Right forelimb (tissue), 1 donor: ENCODE measurements at places on chromosomes 3 and 15.

DNA sequence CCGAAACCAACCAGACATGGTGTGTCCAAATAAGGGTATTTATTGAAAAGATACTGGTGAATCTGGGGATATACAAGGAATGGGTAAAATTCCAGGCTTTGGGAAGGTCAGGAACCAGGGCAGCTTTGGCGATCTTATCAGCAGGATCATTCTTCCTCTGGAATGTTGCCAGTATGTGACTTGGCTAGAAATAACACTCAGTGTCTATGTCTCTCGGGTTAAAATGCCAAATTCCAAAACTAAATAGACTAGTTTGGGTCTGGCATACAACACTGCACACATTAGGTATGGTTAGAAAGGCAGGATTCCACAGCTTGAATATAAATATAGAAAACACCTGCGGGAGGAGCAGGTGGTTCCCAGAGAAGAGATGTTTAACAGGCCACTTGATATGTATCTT is 220.2 kb upstream of the CD96 start:
- no peak for DNase-seq

- DNase-seq, result no peak
These were observed 85.6 kb downstream of the PDCD6IP start for GRCh38 chr3:33883951-33884561.

DNA sequence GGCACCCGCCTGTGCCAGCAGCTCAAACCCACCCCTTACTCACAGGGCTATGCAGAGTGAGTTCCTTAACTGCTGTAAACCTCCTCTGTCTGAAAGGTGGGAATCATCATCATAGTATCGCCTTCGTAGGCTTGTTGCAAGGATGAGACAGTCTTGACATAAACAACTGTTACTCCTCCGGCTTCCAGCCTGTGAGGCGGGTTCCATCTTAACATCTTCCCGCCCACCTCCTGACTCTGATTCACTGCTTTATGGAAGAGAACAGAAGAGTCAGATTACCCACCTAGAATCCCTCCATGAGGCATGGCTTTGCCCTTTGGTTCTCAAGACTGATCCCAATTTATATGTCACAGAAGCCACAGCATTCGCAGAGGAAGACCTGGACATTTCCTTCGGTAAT is 21.9 kb downstream of the POLR2M start:
- no peak for DNase-seq

DNA sequence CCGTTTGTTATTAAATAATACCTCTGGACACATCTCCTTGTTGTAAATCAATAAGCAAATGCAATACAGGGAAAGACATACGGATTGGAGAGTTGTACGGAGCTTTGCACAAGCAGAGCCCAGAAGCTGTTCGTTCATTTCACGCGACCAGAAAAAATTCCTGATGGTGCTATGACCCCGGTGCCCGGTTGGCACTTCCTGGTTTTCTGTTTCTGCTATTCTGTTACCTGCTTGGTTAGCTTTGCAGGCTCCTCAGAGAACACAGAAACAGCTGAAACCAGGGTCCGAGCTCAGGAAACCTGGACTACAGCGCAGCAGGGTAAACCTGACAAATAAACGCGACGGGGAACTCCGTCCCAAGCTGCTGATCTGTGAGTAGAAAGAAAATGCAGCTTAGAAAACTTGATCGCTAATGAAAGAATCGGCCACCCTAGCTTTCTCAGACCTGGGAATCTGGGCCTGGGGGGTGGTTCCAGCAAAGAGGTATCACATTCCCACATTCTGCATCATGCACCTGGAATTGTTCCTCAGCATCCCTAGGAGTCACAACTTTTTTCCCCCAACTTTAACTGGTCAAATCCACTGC is 845 bp downstream of the CNTN3 start:
- no peak for DNase-seq

DNA sequence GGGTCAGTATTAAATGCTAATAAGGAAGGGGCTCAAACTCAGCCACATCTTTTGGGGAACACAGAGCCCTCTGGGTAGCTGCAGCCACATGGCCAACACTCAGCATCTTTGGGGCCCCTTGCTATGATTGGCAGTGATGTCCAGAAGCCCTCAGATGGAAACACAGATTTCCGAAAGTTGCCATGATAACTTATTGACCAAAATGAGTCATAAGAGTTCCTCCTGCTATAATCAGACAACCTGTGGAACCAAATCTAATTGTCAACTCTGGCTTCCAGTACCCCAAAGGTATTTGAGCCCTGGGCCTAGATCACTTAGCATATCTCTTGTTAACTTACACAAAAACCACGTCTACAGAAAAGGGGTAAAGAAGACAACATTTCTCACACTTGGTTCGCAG is 392.2 kb downstream of the KCNH8 start:
- no peak for DNase-seq

GRCh38 chr3:135059580-135059979 is 264.5 kb downstream of the EPHB1 start:
- DNase-seq, result no peak

- no peak for DNase-seq
These were observed 28.7 kb downstream of the MORC1 start for GRCh38 chr3:109089265-109089664.

DNA sequence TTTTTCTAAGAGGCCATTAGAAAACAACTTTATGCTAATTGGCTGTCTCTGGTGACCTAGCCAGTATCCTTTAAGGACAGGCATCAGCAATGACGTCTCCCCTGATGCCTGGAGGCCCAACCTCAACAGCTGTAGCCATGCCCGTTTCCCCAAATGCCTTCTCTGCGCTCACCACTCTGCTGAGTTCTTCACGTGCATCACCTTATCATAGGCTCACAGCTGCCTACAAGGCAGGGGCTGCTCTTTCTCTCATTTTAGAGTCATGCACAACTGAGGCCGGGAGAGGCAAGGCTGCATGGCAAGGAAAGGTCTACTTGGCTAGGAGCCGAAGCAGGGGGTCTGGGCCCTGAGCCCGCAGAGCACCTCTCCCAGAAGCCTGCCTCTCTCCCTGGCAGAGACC is 43.9 kb upstream of the SEC13 start:
- DNase-seq, result no peak

DNA sequence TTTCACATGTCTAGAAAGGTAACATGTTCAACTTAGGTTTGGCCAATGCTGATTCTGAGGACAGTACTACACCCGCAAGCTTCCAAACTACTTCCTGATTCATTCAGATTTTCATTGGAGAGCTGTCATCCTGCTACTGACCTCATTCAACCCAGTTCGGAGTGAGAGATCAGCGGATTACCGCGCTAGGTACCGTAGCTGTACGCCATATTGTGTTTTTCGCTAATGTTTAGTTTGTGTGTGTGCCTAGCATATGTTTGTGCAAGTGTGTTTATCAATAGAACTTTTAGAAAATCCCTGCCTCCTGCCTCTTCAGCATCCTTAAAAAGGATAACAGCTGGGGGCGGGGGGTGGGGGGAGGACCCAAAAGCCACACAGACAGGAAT is 1.1 kb downstream of the ZBTB20 start:
- DNase-seq, result peak; percentile 70
